Activated CD4-positive, alpha-beta T cell treated with anti-CD3 and anti-CD28 coated beads, Interleukin-2, amount 10 ng/mL, durations not matched to agents 24 days and 14 days (primary cell): ENCODE measurements at places on chromosomes 1 and 21. TPM values are rescaled to one million over a fixed set of nuclear protein-coding genes. Genes with fewer than 3 reads are reported as not detected.

Gene TTC13
- total RNA-seq: 22.7 and 23.8 TPM in 2 replicates

Gene KIF17
- total RNA-seq: not detected in 2 replicates

Gene PRAMEF7
- not detected in 2 replicates for total RNA-seq

Gene CR1L
- not detected in 2 replicates for total RNA-seq

Gene CRYZL1
- 26.3 and 34.8 TPM in 2 replicates for total RNA-seq

Gene HSD11B1
- 15.1 TPM in 2 replicates for total RNA-seq

Gene SNAP47
- total RNA-seq: 28.6 and 30.9 TPM in 2 replicates

Gene CNR2
- total RNA-seq: 0.02 TPM in 1 of 2 replicates, not detected in the other

Gene RPTN
- total RNA-seq: not detected in 2 replicates

Gene TNN
- total RNA-seq: not detected in 2 replicates

Gene OR6N1
- not detected in 2 replicates for total RNA-seq

Gene FCRLA
- not detected in 2 replicates for total RNA-seq

Gene LCE3E
- not detected in 2 replicates for total RNA-seq

Gene PRAMEF12
- not detected in 2 replicates for total RNA-seq

Gene PM20D1
- 0.16 and 0.71 TPM in 2 replicates for total RNA-seq

Gene GPR37L1
- not detected in 2 replicates for total RNA-seq

Gene TPTE
- not detected in 2 replicates for total RNA-seq

Gene CTSS
- total RNA-seq: 26.9 and 28.3 TPM in 2 replicates

Gene HSD3B1
- not detected in 2 replicates for total RNA-seq

Gene C1orf56
- total RNA-seq: 1.0 and 1.2 TPM in 2 replicates

Gene CYP4B1
- total RNA-seq: not detected in 2 replicates

Gene IVL
- not detected in 2 replicates for total RNA-seq
